Hippocampal formation (tissue), 2 donors: ENCODE measurements at places on chromosomes 7 and 10.

- DNase-seq: no peak
Observed at GRCh38 chr7:149016876-149017275, 11.4 kb downstream of the PDIA4 start.

GRCh38 chr10:124142960-124143359, 49.6 kb upstream of the CHST15 start:
- no peak for DNase-seq

DNA sequence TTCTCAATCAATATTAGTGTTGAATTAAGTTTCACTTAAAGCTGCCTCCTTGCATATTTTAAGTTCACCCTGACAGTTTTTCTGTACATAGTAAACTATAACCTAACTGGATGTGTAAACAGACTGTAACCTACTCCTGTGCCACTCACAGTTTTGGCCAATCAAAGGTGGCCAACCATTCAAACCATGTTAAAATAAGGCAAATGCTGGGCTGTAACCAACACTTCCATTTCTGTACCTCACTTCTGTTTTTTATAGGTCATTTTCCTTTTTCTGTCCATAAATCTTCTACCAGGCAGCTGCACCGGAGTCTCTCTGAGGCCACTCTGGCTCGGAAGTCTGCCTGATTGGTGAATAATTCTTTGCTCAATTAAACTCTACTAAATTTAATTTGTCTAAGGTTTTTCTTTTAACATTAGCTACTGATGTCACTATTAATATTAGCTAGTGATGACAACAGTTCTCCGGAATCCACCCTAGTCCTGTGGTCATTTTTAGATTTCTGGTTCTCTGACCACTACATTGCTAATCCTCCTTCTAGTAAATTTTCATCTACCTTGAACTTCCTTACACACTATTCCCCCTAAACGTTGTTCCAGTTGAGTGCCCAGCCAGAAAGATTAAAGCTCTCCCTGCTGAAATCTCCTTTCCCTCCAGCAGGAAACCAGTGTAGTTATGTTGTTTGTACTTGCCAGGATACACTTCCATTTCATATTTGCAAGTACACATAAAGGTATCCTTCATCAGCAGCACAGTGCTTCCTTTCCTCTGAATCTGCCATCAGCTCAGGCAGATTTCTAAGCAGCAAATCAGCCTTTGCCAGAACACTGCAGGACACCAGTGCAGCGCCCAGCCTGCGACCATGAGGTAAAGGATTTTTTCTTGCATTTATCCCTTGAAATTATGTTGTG, 18.6 kb upstream of the IFIT2 start:
- no peak for DNase-seq

GRCh38 chr7:18408461-18408860, 87.1 kb upstream of the HDAC9 start:
- DNase-seq: no peak

DNA sequence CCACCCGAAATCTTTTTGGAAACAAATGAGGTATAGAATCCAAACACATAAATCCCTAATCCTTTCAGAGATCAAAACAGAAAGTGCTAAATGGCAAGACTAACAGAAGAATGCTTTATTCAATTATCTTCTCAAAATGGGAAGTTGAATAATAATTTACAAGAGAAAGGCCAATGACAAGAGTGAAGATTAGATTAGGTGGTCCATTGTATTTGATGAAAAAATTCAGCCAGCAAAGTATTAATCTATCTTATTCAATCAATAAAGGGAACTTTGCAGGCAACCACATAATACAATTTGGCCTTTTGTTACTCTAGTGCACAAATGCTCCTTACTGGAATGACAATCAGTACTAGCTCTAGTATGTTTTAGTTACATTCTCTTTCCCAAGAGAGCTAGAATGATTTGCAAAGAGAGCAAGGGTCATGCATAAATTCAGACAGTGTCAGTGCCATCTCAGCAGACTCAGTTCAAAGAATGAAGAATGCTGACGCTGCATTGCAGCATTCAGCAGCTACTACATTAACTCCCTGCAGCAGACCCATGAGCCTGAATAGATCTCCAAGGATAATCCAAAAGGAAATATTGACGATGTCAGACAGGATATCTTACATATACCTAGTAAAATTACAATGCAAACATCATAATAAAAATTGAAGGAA, 131.8 kb downstream of the ANK3 start:
- DNase-seq: no peak

GRCh38 chr7:121510858-121511482, 114.9 kb upstream of the FAM3C start:
- no peak for DNase-seq

- DNase-seq: no peak
Observed at GRCh38 chr7:55053651-55054571, 35.1 kb downstream of the EGFR start.

DNA sequence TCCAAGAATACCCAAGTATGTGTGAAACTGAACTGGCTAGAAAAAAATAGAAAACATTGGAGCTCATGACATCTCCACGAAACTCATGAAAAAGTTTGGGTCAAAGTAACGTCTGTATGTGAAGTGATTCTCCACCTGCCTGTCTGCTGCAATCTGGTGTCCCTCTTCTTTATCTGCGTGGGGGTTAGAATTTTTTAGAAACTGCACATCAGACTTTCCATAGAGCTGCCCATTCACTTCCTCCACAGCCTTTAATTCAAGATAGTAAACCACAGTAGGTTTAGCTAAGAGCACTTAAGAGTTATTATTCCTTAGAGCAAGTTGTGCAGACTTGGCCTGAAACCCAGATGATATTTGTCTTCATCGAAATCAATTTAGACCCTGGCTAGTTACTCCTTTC, 55.3 kb downstream of the SCIN start:
- no peak for DNase-seq
